ENCODE measurements at places on chromosomes 5 and 9.
A peak's percentile ranks its signal among the peaks of the same experiment; 100 is the strongest.

DNA sequence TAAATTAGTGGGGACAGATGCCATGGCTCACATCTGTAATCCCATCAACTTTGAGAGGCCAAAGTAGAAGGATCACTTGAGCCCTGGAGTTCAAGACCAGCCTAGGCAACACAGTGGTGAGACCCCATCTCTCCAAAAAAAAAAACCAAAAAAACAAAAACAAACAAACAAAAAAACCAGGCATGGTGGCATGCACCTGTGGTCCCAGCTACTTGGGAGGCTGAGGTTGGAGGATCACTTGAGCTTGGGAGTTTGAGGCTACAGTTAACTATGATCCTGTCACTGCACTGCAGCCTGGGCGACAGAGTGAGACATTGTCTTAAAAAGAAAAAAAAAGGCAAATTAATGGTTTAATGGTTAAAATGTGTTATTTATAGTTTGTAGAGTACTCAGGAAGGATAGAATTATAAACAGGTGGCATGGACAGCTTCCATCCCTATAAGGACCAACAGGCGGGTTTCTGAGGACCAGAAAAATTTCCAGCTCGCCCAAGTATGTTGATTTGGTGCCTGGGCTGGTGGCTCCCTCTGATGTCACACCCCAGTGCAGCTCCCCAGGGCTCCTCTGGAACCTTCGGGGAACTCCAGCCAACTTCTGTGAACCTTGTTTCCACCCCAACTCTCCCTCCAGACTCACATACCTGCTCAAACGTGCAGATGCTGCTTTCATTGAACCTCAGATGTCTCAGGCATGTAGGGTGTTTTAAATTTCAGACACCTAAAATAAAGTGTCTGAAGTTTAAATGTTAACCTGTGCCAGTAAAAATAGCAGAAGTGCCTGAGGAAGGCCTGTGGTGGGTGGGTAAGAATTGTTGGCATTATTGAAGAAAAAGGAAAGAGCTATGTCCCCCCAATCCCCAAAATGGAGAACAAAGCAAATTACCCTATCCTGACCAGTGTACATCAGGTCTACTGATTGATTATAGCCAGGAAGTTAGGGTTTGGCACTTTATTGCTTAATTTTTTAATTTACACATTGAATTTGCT lies 69.0 kb downstream of the TRIO start:
- DNase-seq, result no peak

- DNase-seq, result peak; percentile 81
Observed at GRCh38 chr5:150436141-150436680, 13.3 kb downstream of the RPS14 start.

GRCh38 chr5:59099995-59100345 lies 517.1 kb downstream of the RAB3C start:
- DNase-seq, result no peak

GRCh38 chr9:78490231-78490630 lies 193.3 kb downstream of the PSAT1 start:
- DNase-seq, result no peak

DNA sequence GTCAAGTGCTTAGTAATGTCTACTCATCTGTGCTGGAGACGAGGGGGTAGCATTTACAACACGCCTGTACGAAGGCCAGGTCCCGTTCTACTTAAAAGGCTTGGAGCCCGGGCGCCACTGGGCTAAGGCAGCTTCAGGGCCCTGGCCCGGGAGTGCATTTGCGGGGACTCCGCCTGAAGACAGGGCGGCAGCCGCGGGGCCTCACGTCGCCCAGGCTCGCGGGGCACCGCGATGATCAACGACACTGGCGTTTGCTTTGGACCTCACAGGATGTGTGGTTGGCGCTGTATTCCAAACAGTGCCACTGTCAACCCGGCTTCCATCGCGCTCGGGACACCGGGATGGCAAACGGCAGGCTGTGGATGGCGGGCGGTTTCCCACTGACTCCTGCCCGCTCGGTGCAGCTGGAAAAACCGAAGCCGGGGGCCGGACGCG lies 1.1 kb upstream of the TENT4A start:
- no peak for DNase-seq

GRCh38 chr5:153496835-153497234 lies 6.4 kb downstream of the GRIA1 start:
- no peak for DNase-seq

GRCh38 chr9:131513177-131513576 lies 10.5 kb downstream of the POMT1 start:
- DNase-seq, result no peak

GRCh38 chr9:98168941-98169488 lies 23.4 kb downstream of the CORO2A start:
- DNase-seq, result no peak

GRCh38 chr5:107104040-107104995 lies 566.4 kb downstream of the EFNA5 start:
- no peak for DNase-seq

- DNase-seq, result no peak
Observed at GRCh38 chr5:175696139-175696854, 38.4 kb downstream of the HRH2 start.

GRCh38 chr5:176692839-176693476 lies 45.7 kb downstream of the TSPAN17 start:
- DNase-seq, result no peak

DNA sequence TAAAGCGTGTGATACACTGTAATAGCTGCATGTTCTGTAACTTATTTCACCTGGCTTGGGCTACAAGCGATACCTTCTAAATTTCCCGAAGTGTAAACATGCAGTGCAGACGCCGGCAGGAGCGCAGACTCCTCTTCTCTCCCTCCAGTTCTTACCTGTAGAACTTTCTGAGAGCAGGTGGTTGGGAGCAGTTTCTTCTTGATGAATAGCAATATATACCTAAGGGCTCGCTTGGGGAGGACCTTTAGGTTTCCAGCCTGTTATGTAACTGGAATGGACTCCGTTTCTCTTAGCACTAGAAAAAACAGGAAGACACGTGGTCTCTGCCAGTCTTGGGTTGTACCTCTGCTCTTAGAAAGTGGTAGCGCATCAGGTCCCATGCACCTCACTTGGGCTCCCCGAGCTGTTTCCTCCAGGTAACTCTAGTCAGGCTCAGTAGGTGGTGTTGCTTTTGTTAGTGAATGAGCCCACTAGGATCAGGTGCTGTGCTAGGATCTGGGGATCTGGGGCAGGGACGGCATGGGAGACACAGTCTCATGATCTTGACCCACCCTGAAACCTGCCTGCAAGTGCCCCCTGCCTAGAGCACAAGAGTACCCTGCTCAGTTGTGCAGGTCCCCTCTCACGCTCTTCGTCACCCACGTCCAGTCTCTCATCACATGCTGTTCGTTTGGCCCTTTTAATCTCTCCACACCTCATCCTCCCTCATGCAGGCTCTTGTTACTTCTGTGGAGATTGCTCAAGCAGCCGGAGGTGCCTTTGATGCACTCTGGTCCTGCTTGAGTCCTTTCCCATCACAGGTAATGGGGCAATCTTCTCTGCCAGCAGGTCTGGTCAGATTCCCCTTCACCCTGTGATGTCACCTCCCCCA lies 2.8 kb downstream of the TENT4A start:
- no peak for DNase-seq

- DNase-seq, result no peak
Observed at GRCh38 chr5:154249826-154250225, 59.3 kb downstream of the GALNT10 start.

- no peak for DNase-seq
Observed at GRCh38 chr9:100220936-100221335, 121.9 kb downstream of the INVS start.

GRCh38 chr5:113048931-113049330 lies 72.3 kb downstream of the DCP2 start:
- no peak for DNase-seq

DNA sequence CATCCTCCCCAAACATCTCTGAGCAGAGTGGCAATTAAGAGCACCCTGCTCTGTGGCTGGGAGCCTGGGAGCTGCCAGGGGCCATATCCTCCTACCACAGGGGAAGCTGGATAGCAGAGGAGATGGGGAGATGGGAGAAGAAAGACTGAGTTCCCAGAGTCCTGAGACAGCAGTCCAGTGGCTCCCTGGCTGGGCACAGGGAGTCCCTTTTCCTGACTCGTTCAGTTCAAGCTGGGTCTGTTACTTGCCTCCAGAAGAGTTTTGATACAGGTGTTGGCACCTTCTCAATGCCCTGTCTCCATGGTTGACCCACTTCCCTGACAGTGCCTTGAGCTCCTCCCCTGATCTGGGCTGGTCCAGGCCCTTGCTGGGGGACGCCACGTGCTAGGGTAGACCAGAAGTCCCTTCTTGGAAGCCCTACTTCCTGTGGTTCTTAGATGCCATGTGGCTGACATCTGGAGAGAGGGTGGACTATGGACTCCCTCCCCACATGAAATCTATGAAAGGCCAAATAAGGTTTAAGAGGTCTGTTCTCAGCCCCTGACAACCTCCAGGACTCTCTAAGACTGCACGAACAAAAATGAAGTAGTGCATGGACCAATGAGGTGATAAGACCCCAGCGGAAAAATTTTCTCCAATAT lies 166.2 kb downstream of the AUH start:
- DNase-seq, result no peak

GRCh38 chr5:83066548-83067110 lies 10.6 kb downstream of the TMEM167A start:
- DNase-seq, result no peak

DNA sequence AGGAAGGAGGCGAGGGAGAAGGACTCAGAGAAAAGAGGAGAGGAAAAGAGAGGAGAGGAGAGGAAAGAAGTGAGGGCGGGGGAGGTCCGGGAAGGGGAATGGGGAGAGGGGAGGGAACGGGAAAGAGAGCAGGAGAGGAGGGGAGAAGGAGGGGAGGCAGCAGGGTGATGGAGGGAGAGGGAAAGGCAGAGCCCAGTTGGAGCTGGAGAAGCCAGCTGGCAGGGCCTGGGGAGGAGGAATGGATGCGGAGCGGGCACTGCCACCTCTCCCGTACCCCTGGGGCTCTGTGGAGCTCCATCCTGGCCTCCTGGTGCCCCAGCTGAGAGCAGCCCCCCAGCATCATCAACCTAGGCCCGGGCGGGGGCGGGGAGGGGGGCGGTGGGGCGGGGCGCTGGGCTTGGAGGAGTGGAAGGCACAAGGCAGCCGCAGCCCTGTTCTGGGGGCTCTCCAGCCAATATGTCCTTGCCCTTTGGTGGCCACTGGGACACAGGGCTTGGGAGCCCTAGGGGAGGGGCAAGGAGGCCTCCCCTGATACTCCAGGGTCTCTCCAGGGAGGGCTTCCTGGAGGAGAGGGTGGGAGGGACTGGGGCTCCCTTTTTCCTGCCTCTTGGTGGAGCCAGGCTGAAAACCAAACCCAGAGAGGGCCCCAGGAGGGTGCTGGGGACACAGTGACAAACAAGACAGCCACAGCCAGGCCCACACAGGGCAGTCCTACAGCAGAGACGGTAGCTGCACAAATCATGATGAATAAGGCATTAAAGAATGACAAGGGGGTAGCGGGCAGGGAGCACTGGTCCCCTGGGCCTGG lies 123.7 kb downstream of the C9orf50 start:
- DNase-seq, result no peak

DNA sequence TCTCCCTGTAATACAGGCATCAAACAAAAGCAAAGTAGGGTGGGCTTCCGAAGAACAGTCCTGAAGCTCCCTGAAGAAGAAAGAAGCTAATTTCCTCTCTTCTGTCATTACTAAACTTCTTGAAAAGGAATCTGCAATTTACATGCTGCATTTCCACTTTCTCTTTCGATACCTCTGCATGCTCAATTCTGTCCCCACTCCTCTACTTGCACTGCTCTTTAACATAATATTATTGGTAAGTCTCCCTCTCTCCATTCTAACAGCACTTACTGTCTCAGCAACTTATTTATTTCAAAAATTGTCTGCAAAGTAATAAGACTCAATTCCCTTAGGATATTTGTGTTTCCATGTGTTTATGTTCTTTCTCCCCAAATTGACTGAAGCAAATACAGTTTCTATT lies 3.9 kb upstream of the PLPP1 start:
- DNase-seq, result no peak

GRCh38 chr9:88673886-88674285 lies 138.9 kb downstream of the NXNL2 start:
- DNase-seq, result no peak

GRCh38 chr9:29691758-29692407 lies 2118.6 kb upstream of the C9orf72 start:
- DNase-seq, result no peak

- no peak for DNase-seq
Observed at GRCh38 chr5:177130211-177131018, 3.2 kb upstream of the NSD1 start.
